ENCODE measurements at places on chromosomes 4 and X.
A peak's percentile ranks its signal among the peaks of the same experiment; 100 is the strongest.

DNA sequence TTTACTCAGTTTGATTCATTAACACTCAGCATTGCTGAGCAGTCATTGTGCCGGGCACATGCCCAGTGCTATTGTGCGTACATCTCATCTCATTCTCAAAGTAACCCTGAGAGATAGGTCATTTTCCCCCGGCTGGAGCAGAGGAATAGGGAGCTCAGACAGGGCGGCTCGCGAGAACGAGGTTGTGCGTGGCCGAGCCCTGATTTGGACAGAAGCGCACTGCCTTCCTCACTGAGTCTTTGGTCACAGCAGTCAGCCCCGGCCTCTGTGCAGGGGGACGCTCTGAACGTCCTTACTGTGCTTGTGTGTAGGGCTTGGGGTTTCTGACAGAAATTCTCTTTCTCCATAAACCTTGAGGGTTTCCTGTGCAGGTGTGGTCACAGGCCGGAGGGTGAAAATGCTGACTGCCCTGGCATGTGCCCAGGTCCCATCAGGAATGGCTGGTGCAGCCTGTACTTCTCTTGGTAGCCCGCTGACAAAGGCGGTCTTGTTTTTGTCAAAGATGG lies 39.5 kb downstream of the NOP14 start:
- no peak for DNase-seq

GRCh38 chr4:1600811-1601532 lies 83.1 kb downstream of the FAM53A start:
- DNase-seq: no peak

DNA sequence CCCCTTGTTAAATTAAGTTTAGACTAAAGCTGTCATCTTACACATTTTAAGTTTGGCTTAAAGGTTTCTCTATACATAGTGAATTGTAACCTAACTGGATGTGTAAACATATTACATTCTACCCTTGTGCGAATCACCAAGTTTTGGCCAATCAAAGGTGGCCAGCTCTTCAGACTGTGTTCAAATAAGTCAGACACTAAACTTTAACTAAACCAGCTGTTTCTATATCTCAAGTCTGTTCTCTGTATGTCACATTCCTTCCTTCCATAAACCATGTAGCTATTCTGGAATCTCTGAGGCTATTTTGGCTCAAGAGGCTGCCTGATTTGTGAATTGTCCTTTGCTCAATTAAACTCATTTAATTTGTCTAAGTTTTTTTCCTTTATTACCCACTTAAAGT lies 6.7 kb downstream of the SULT1B1 start:
- DNase-seq: no peak

GRCh38 chr4:740656-741282 lies 35.1 kb downstream of the PCGF3 start:
- DNase-seq: no peak

DNA sequence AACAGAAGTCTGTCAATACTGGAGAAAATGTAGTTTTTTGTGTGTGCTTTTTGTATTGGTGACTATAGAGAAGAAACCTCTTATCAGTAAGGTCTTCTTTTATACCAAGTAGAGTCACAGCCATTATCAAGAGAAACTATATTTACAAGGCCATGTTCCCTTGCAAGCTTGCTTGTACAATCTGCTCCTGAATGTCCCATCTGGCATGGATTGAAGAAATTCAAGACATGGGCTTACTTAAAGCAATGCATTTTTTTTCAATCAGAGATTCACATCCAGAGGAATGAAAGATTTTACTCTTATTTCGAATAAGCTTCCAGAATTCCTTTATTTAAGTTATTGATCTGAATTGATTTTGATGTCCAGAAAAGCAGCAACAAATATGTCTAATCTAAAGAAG lies 537.3 kb upstream of the RPS6KA3 start:
- DNase-seq: no peak

DNA sequence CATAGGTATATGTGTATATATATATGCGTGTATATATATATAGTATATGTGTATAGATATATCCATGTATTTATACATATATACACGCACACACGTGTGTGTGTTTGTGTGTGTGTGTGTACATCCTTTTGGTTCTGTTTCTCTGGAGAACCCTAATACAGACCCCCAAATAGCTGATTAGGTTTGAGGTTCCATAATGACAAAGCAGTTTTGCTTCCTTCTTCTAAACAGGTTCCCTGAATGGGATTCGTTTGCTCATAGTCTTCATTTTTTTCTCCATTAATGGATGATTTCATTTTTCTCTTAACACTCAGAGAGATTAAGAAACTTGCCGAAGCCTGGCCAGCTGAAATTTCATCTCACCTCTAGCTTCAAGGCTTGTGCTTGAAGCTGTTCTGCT lies 234.0 kb upstream of the BCOR start:
- DNase-seq: no peak

DNA sequence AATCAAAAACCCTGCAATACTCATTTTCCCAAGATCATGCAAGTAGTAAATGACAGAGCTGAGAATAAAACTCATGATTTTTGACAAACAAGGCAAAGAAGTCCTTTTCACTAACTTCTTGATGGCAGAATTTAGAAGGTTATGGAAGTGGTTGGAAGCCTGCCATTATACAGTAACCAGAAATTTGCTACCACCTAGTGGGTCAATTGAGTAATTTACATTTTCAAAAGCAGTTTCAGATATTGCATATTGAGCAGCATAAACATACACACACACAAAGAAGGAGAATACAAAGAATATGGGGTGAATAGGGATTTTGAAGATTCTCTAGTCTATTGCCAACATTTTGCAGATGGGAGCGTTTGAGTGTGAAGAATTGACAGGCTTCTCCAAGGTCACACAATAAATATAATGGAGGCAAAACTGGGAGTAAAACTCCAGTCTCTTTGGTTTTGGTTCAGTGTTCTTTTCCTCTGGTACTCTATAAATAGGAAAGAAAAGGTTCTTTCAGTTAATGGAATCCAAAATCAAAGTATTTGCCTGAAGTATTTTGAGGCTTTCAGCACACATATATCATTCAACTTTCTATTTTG lies 70.2 kb downstream of the GC start:
- DNase-seq: peak; percentile 18

- peak; percentile 9 for DNase-seq
Measured at GRCh38 chr4:76666944-76667532, 230.9 kb downstream of the SOWAHB start.

DNA sequence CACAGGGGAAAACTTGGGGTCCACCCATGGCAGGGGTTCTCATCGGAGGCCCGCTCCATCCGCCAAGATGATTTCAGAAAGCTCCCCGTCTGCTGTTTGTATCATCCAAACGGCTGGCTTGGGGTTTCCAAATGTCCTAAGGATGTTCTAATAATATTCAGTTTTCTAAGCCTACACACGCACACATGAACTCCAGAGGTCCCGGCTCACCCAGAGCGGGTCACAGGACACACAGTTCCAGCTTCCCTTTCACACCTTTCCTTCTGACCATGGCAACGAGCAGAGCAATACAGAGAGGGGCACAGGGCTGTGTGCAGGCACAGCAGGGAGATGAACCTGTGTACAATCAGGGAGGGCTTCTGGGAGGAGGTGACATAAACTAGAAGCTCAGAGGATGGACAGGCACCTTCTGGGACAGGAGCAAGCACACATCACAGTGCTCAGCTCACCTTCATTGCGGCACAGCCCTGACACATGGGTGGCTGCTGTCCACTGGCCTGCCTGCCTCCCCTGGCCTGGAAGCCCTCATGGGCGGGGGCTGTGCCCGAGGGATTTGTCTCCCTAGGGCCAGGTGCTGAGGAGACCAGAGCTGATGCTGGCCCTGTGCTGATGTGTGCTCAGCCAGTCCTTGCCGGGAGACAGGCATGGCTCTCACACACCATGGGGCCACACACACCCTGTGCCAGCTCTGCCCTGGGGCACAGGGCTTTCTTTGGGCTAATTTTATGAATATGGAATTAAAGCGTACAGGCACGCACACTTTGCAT lies 44.8 kb downstream of the ABLIM2 start:
- DNase-seq: no peak

- peak; percentile 43 for DNase-seq
Measured at GRCh38 chrX:7170898-7171297, 22.9 kb upstream of the PUDP start.

DNA sequence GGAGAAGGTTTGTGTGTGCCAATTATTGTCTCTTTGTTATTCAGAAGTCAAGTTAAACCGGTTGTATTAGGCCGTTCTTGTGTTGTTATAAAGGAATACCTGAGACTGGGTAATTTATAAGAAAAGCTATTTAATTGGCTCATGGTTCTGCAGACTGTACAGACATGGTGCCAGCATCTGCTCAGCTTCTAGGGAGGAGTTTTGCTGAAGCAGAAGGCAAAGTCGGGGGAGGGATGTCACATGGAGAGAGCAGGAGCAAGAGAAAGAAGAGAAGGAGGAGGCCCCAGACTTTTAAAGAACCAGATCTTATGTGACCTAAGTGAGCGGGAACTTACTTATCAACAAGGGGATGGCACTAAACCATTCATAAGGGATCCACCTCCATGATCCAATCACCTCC lies 349.3 kb upstream of the PCDH18 start:
- DNase-seq: no peak

DNA sequence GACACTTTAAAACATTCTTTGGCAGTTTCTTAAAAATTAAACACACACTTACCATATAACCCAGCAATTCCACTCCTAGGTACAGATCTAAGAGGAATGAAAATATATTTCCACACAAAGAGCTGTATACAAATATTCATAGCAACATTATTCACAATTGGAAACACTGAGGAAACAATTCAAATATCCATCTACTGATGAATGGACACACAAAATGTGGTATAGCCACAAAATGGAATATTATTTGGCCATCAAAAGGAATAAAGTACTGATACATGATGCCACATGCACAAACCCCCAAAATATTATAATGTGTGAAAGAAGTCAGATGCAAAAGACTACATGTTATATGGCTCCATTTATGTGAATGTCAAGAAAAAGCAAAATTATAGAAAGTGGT lies 70.9 kb downstream of the HS6ST2 start:
- no peak for DNase-seq

GRCh38 chr4:109436504-109436903 lies 2.9 kb downstream of the SEC24B start:
- DNase-seq: no peak

DNA sequence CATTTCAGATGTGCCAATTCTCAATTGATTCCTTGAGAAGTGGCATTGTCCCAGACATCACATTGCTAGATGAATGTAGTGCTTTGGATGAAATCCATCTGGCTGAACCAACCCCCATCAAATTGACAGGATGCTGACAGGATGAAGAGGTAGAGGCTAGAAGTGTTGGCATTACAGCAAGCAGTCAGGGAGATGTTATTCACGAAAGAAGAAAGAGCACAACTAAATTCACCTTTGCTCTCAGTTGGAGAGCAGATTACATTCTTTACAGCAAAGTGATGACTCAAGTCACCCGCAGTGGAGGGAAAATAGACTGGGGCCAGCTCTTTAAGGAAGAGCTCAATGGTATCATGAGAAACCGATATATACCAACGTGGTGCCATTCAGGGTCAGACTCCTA lies 259.6 kb downstream of the C4orf33 start:
- no peak for DNase-seq

DNA sequence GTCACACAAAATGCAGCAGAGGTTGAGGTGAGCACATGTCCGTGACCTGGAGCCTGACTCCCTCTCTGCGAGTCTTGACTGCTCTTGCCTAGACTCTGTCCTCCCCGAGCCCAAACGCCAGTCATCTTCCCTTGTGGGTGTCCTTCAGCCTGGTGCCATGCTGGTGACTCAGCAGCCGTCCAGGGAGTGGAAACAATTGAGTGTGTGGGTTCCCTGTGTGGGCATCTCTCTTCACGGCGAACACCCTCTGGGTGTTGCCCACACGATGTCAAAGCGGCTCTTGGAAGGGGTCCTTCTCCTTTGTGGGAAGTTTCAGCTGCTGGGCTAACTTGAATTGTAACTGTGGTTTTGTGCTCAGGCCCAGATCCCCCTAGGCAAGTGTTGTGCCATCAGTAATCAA lies 17.5 kb upstream of the MSANTD1 start:
- no peak for DNase-seq

GRCh38 chrX:132795181-132795580 lies 163.2 kb downstream of the HS6ST2 start:
- no peak for DNase-seq

GRCh38 chr4:104129243-104129642 lies 365.5 kb downstream of the CXXC4 start:
- no peak for DNase-seq

DNA sequence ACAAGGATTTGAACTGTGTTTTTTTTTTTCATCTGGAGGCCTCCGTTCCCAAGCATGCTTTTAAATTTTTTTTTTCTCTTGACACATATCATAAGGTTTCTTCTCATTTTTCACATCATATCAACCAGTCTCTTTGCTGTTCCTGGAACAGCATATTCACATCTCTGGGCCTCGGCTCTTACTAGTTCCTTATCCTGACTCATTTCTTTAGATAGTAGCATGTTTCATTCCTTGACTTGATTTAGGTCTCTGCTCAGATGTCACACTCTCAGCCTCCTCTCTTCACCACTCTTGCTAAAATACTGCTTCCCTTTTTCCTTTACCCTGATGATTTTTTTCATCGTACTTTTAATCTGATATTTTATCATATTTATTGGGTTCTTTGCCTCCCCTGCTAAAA lies 976.4 kb upstream of the FTHL17 start:
- DNase-seq: no peak

DNA sequence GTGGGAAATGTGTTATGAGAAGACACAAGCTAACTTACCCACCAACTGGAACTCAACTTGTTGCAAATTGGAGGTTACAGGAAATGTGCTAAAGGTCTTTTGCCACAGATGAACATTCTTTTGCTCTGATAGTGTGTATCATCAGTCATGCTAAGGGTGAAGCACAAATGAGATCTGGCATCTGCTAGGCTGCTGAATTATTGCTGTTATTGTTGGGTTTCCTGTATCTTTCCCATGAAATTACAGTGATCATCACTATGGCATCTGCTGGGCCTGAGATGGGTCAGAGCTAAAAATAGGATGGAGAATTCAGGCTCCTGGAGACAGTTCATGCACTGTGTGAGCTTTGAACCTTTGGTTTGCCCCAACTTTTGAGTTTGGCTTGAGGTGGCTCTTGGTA lies 124.5 kb downstream of the NPNT start:
- no peak for DNase-seq

GRCh38 chr4:53688186-53688790 lies 97.0 kb upstream of the LNX1 start:
- peak; percentile 54 for DNase-seq

DNA sequence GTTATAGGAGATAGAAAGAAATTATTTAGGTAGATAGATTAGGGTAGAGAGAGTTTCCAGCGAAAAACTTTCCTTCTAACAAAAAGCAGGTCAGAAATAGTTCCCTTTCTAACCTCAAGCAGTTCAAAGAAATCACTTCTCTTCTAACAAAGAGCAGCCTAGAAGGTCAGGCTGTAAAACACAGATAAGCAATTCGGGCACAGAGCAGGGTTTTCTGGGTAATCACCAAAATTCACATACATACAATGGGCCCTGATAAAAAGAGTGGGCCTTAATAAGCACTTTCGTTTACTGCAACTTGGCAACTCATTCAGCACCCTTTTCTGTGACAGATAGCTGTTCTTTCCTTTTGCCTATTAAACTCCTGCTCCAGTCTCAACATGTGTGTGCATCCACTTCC lies 13.4 kb upstream of the NAF1 start:
- DNase-seq: no peak

Data from activated CD4-positive, alpha-beta T cell treated with anti-CD3 and anti-CD28 coated beads, Interleukin-2, Interleukin-4, amounts not matched to agents 100 ng/mL and 50 ng/mL, durations not matched to agents 16 hours and 8 hours (primary cell).